NCI-H446 treated with DMSO at 0.1 percent for 48 hours (cell line): ENCODE measurements at places on chromosomes 3 and 15.

DNA sequence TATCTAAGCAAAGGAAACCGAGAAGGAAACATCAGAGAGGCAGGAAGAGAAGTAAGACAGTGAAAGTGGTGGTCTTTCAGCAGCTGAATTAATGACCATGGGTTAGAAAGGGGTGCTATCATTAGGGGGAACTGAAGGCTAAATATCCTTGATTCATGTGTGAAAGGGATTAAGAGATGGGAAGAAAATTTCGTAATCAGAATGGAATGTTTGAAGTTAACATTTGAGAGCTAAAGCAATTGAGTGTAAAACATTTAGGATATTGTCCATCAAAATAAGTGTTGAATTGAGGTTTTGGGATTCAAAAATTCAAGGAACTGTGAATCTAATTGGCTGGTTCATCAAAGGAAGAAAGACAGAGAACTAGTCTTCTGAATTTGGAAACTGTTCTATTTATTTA lies 4.1 kb upstream of the ECT2 start:
- DNase-seq, result no peak

DNA sequence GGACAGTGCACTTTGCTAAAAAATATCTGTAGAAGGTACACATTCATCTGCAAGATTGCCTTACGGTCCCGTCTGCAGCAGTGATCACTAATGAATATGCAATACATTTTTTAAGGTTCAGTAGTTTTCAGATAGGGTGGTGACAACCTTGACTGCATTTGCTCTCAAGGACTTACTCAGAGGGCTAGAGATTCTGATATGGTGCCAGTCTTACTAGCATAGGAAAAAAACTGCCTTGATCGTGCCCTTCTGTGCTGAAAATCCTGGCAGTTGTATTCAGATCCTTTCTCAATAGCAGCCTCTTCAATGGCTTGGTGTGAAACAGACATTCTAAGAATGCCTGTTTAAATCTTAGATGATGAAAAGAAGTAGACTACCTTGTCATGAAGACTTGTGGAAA lies 411.9 kb upstream of the CCDC54 start:
- no peak for DNase-seq

- no peak for DNase-seq
These were observed 61.6 kb upstream of the IQSEC1 start for GRCh38 chr3:13134879-13135206.

- DNase-seq, result no peak
These were observed 1.9 kb upstream of the PDIA5 start for GRCh38 chr3:123064914-123065313.

- peak; percentile 8 for DNase-seq
These were observed 50.6 kb downstream of the GMNC start for GRCh38 chr3:190811775-190812480.

DNA sequence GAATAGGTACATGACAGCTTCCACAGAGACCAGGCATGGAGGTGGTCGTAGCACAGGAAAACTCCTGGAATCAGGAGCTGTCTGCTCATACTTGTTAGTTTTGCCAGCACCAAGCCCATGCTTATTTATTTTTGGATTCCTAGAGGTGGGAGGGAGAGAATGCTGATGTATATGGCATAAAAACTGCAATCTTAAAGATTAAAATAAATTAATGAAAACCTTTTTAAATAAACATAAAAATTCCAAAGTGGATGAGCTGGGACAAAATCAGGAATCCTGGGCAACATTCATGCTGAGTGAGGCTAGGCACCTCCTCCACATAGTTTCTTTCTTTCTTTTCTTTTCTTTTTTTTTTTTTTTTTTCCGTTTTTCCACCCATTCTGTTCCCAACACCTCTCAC lies 14.3 kb upstream of the BCL6 start:
- no peak for DNase-seq

GRCh38 chr3:13115991-13116390 lies 42.8 kb upstream of the IQSEC1 start:
- no peak for DNase-seq

GRCh38 chr3:116524453-116525210 lies 79.3 kb upstream of the LSAMP start:
- DNase-seq, result no peak

GRCh38 chr3:29478611-29479010 lies 197.7 kb downstream of the RBMS3 start:
- no peak for DNase-seq

DNA sequence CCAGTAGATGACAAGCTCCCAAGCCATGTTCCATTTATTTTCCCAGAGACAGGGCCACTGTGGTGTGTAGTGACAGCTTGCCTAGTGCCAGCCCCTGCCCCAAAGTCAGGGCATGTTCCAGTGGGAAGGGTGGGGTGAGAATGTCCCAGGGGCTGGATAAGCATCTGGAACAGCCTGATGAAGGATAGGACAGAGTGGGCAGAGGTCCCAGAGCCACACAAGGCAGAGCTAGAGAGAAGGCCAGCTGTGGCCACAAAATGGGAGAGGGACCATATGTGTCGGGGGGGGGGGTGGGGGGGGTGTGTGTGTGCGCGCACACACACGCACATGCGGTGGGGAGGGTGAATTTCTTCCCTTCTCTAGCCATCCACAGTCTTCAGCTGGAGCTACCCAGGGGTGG lies 27.0 kb upstream of the TSPAN3 start:
- DNase-seq, result no peak

- no peak for DNase-seq
These were observed at the start of gene FBXO40 for GRCh38 chr3:121592856-121593702. Gene FBXO40, plus strand, starts transcription at chr3:121593379. Its CDS starts 27,197 bp downstream, at chr3:121620576.

DNA sequence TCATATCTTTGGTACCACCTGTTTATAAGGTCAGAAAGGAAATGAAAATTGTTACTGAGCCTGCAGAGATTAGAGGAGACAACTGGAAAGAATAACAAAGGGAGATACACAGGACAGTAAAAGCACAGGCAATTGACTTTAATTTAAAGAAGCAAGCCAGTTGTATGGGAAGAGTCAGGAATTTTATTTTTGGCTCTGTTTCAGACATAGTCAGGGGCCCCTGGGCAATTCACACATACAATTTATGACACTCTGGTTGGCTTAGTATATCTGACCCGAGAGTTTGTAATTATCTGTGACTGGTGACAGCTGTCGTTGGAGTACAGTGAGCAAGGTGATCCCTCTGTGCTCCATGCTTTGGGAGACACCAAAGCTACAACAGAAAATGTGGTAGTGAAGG lies 591.9 kb upstream of the NECTIN3 start:
- no peak for DNase-seq

DNA sequence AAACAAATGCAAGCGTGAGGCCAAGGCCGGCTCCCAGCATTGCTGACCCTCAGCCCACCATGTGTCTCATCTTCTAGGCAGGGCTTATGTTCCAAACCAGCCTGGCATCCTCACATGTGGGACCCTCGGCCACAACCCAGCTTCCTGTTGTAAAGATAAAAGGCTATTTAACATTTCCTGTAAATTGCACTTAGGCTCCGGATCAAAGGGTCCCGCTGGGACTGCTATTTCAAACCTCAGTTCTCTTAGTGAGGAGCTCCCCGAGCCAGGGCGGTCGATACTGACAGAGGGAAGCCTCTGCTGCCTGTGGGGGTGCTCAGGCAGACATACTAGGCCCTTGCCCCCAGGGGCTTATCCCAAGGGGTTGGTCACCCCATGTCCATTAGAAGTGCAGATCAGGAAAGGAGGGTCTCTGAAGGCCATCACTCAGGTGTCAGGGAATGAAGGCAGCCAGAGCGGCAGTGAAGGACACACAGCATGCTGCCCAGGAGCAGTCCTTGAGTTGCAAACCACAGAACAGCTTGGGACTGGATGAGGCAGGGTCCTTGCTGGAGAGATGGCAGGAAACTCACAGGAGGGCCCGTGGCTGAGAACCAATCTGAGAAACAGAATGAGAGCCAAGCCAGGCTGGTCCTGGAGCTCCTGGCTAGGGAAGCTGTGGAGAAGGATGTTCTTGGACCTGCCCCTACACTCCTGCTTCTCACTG lies 239.9 kb downstream of the TLE3 start:
- DNase-seq, result no peak

DNA sequence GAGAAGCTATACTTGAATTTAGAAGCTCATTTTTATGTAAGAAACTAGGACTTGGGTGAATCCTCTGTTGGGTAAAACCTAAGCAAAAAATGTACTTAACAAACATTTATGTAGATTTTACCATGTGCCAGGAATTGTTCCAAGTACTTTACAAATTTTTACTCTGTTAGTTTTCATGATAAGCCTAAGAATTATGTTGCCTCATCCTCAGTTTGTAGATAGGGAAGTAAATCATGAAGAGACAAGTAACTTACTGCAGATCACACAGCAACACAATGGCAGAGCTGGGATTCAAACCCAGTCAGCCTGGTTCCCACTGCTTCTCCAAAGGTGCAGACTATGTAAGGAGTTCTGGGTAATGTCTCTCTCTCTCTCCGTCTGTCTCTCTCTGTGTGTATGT lies 169.9 kb downstream of the DIPK2A start:
- no peak for DNase-seq

- DNase-seq, result no peak
These were observed 39.5 kb downstream of the OXSR1 start for GRCh38 chr3:38204599-38205471.

- DNase-seq, result no peak
These were observed 1064.5 kb downstream of the ZPLD1 start for GRCh38 chr3:103499132-103499900.

DNA sequence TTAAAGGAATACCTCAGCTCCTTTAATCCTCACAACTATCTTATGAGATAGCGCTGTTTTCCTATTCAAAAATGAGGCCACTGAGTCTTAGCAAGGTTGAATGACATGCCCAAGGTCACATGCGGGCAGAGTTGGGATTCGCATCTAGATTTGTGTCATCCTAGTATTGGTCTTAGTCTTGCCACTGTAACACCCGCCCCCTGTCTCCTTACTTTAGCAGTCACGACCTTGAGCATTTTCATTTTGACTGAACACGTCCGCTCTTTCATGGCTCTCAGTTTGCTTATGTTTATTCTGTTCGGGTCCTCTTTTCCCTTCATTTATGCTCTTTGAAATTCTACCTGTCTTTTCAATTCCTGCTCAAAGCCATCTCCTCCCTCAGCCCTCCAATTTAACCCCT lies 112.5 kb upstream of the CADPS start:
- no peak for DNase-seq

DNA sequence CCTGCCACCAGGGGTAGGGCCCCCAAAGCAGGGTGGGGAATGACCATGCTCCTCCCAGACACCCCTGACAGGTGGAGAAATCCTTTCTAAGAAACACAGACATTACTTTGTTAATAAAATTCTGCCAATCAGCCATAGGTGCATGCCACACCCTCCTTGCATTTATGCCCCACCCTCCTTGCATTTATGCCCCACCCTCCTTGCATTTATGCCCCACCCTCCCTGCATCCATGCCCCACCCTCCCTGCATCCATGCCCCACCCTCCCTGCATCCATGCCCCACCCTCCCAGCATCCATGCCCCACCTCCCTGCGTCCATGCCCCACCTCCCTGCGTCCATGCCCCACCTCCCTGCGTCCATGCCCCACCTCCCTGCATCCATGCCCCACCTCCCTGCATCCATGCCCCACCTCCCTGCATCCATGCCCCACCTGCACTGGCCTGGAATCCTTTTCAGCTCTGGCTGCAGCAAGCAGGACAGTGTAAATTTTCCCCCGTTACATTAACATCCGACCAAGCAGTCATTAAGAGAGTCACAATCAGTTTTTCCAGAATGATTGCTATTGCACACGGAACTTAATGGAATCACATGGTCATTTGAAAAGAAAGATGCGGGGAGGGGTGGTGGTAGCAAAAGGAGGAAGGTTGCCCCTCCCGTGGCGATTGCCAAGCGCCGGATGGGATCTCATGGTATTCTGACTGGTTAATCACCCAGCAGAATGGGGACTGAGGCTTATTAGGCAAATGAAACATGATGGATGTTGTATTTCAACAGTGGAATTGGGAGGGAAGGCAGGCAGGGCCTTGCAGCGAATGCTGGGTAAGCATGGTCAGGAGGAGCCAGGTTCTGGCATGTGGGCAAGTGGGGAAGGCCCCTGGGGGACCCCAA lies 91.2 kb downstream of the TLE3 start:
- no peak for DNase-seq

DNA sequence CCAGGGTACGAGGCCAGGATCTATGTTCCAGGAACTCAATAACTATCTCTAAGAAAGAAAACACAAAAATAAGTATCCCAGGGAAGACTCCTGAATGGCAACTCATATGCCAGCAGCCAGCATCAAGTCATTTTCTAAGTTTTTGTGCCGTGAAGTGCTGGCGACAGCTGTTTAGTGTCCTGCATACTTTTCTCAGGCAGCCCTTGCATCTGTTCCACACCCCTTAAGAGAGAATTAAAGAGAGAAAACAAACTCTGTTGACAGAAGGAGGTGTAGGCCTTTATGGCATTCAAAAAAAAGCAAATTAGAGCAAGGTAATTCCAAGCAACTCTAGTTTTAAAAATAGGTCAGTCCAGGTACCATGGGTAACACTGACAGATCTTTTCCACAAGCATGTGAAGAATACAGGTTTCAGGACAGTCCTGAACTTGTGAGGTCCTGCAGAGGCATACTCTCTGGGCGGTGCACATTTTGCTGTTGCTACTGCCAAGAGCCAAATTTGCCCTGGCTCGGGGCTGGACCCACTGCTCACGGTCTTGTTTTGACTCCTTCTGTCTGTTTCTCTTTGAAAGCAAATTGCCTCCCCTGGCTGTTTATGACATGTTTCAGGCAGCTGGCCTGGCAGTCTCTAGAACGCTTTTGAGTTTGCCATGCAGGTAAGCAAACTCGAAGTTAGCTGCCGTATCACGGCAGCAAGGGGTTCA lies 252.1 kb upstream of the ADAMTS9 start:
- DNase-seq, result no peak

- no peak for DNase-seq
These were observed 16.9 kb upstream of the CSPG4 start for GRCh38 chr15:75729326-75730069.
